Large intestine (tissue), 12 donors: ENCODE measurements at places on chromosomes 5 and 9. TPM values are rescaled to one million over a fixed set of nuclear protein-coding genes. Genes with fewer than 3 reads are reported as not detected.

DNA sequence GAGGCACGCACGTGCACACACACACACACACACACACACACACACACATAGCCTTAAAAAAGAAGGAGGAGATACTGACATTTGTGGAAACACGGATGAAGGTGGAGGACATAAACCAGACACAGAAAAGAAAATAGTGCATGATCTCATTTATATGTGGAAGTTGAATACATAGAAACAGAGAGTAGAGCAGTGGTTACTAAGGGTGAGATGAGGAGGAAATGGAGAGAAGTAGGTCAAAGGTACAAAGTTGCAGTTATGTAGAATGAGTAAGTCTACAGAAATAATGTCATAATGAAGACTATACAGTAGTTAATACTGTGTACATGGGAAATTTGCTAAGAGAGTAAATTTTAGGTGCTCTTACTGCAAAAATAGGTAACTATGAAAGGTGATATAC is 412.2 kb upstream of the CDH9 start:
- no peak for DNase-seq

The DMRTA1 gene
- polyA plus RNA-seq: 0.15 TPM

GRCh38 chr9:112186695-112187094 is 11.6 kb upstream of the SUSD1 start:
- DNase-seq: no peak

GRCh38 chr5:158054223-158055110 is 195.5 kb upstream of the CLINT1 start:
- no peak for DNase-seq

The C7 gene
- 53.9 TPM for polyA plus RNA-seq

The NEUROG1 gene
- not detected for polyA plus RNA-seq

DNA sequence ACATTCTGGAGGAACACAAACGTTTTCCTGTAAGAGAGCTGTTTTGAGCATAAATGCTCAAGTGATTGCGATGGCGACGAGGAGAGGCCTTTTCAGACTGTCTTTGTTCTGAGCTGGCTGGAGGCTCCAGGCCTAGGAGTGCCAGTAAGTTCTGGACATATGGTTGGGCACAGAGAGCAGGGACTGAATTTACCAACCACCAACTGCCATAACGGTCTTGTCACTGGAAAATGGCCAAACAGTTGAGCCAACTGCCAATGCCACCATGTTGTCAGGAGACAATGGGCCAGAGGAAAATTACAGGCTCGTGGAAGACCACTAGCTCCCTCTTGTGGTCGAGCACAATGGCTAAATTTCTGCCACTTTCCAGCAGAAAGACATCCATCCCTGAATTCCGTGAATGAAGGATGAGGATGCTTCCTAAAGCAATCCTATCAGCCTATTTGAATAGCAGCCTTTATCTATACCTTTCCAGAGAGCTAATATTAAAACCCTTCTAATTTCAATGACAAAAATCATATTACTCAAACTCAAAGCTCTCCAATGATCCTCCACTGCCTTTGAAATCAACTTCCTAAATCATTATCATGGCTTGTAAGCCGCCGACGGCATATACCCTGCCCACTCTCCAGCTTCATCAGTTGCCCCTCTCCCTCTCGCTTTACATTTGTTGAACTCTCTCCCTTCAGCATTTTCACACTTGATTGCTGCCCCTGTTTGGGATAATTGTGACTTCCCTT is 66.9 kb upstream of the GLIS3 start:
- DNase-seq: peak; percentile 11

- no peak for DNase-seq
Measured at GRCh38 chr5:38757451-38758245, 88.2 kb upstream of the OSMR start.

The IL13 gene
- polyA plus RNA-seq: 0.07 TPM

- peak; percentile 51 for DNase-seq
Measured at GRCh38 chr9:128150594-128151308, 1.5 kb downstream of the LCN2 start.

DNA sequence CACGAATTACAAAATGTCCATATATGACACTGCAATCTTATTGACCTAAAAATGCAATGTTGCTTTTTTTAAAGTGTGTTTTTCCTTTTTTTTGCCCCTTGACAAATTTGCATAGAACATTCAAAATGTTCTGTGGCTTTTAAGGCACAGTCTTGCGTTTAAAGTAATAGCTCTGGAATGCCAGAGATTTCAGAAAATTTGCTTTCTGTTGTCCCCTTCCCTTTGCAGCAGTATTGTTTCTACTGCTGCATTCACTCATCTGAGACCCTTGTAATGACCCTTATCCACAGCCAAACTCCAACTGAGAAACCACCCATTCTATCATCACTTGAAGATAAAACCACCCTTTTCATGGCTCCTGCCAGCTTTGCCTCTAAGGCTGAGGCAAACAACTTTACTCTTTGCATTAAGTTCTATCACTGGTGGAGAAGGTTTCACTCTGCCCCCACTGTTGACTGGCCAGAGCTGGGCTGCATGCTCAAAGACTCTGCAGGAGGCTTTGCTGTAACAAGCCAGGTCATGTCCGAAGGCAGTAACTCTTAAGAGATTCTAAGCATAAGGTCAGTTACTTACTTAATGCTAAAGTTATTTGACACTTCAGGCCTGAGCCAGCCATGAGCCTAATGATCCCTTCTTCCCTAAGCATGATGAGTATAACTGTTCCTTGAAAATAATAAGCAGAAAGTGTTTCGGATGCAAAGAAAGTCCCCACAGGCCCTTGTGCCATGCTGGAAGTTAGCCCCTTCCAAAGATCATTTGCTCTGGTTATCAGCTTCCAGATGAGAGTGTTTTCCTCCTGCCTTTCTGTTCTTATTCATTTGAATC is 101.9 kb downstream of the CD180 start:
- DNase-seq: no peak

The MTAP gene
- polyA plus RNA-seq: 25.1 TPM

DNA sequence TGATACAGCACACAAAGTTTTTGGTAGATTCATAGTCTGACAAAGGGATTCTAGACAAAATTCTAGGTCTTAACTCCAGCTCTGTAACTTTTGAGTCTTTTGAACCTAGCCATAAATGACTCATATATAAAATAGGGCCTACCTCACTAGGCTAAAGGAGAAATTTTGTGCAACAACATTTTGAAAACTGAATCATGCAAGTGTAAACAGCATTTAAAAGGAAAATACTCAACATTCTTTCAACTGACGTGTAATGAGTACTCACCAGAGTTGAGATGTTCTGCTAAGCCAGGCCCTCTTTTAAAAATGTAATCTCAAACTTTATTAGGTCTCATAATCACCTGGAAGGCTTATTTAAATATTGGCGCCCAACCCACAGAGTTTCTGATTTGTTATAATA is 113.2 kb downstream of the STK32A start:
- no peak for DNase-seq

The EFNA5 gene
- polyA plus RNA-seq: 6.1 TPM

DNA sequence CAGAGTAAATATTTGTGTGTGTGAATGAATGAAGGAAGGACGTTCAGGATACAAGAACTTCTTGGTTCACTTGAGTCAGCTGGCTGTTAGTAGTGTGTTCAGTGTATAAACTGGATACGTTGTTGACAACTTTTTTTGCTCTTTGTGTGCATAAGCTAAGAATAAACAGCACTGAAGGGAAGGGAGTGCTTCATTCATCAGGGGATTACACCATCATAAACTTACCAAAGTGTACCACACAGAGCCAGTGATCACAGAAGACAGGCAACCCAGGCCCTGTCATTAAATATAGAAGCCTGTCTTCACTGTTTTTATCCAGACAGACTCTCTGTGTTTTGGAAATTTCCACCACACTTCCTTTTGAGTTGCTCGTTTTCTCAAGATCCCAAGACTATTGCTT is 55.5 kb upstream of the MEF2C start:
- DNase-seq: no peak

GRCh38 chr9:2634153-2634552 is 12.6 kb downstream of the VLDLR start:
- DNase-seq: no peak

The PIP5K1B gene
- 57.9 TPM for polyA plus RNA-seq

GRCh38 chr5:80837679-80838078 is 122.5 kb upstream of the RASGRF2 start:
- DNase-seq: no peak

GRCh38 chr5:30195036-30195435 is 998.5 kb upstream of the CDH6 start:
- DNase-seq: no peak

DNA sequence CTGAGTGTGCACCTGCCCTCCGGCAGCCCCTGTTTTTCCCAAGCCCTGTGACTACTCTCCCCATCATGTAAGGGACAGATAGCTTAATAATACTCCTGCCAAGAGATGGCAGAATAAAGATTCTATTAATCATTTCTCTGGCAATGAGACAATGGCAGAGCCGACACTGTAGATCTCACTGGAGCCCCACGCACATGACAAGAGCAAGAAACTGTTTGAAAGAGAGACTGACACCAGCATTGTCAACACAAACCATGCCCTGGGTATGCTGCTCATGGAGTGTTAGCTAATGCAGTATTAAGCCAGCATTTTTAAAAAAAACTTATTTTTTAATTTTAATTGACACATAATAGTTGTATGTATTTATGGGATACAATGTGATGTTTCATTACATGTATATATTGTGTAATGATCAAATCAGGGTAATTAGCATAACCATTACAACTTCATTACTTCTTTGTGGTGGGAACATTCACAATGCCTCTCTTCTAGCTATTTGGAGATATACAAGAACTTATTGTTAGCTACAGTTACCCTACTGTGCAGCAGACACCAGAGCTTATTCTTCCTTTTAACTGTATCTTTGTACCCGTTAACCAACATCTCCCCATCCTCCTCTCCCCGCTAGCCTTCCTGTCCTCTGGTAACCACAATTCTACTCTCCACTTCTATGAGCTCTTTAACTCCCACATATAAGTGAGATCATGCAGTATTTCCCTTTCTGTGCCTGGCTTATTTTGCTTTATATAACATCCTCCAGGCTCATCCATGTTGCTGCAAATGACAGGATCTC is 31.5 kb upstream of the SEMA4D start:
- DNase-seq: no peak

GRCh38 chr9:36855448-36856315 is 178.4 kb downstream of the PAX5 start:
- no peak for DNase-seq

GRCh38 chr5:23367874-23368273 is 139.5 kb upstream of the PRDM9 start:
- DNase-seq: no peak

- no peak for DNase-seq
Measured at GRCh38 chr5:115489733-115490132, 54.8 kb downstream of the FEM1C start.

- peak; percentile 54 for DNase-seq
Measured at GRCh38 chr5:79025054-79025472, 40.0 kb upstream of the ARSB start.

DNA sequence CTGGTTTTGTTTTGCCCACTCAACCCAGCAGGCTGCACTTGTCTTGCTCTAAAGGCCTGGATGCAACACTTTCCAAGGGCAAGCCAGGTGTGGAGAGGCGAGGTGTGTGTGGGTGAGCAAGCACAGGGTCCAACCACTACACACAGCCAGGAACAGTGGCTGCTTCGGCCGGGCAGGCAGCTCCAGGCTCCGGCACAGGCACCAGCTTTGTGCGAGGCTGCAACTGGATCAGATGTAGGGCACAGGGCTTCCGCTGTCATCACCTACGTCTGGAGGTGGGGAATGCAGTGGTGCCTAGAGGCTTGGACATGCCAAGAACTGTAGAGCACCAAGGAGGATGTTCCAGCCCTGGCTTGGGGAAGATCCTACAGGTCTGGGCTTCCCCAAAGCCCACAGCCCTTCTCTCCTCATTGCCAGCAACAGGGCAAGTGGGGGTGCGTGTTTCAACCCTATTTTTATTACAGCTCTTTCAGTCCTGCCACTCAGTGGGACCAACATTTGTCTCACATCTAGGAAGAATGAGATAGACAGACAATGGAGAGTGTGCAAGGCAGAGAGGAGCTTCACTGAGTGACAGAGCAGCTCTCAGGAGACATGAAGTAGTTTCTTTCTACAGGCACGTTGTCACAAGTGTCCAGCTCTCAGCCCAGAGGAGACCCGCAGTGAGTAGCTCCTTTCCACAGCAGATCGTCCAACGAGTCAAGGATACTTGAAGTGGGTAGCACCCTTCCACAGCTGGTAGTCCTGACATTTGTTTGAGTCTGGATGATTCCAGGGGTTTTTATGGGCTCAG is 622.2 kb downstream of the CDH9 start:
- DNase-seq: no peak

GRCh38 chr5:120446068-120446492 is 18.0 kb upstream of the PRR16 start:
- DNase-seq: peak; percentile 4

The AGXT2 gene
- polyA plus RNA-seq: 33.8 TPM

The INSL6 gene
- polyA plus RNA-seq: 0.51 TPM

- no peak for DNase-seq
Measured at GRCh38 chr5:10634050-10634449, 70.2 kb downstream of the ANKRD33B start.

The KIF2A gene
- polyA plus RNA-seq: 38.6 TPM

DNA sequence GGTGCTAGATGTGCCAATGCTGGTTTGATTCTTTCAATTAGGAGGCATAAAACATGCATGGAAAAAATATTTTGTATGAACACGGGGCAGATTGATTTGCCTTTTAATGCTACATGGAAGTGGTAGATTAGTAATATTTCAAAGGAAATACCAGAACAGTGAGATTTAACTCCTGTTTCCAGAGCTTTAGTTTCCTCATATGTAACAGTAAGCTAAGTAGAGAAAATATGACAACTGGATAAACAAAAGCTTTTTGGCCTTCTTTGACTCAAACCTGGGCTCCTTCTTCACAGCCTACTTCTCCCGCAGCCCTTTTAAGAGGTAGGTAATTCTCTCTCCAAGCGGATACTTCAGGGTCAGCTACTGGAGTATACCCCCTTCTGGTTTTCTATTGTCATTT is 254.2 kb upstream of the TRPC7 start:
- no peak for DNase-seq

The CAMK2A gene
- polyA plus RNA-seq: 1.1 TPM

GRCh38 chr5:33526755-33527154 is 86.0 kb downstream of the TARS1 start:
- no peak for DNase-seq

DNA sequence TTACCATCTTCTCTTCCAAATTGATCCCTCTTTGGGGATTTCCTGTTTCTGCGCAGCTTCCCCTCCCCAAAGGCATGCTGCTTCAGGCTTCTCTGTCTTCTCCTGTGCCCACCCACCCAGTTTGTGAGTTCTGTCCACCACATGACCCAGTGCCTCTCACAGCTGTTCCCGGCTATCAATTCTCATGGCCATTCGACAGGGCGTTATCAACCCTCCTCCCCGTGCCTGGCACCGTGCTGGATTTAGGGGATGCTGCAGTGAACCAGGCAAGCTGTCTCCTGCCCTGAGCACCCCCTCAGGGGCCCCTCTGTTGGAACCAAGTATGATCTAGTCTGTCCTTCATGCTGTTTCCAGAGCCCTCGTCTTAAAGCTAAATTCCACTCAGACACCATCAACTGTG is 38.7 kb downstream of the COL23A1 start:
- no peak for DNase-seq

DNA sequence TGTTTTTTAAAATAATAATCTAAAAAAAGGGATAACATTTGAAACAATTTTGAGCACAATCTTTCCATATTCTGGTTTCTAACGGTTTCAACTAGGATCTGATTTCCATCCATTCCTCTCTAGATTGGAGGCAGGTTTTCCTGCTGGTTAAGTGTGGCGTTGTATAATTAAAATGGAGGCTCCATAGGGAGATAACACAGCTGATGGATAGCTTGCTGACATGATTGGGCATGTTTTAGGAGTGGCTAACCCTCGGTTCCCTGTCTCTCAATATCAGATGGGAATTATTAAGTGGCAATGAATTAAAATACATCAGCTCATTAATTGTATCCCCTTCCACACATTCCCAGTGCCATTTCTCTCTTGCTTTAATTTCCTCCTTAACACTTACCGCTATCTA is 209.0 kb downstream of the ALDH1A1 start:
- no peak for DNase-seq

GRCh38 chr5:142939006-142939405 is 168.8 kb downstream of the ARHGAP26 start:
- DNase-seq: no peak
